Upper lobe of right lung (tissue), 1 donor: ENCODE measurements at places on chromosomes 5 and 9.
A peak's percentile ranks its signal among the peaks of the same experiment; 100 is the strongest.

- no peaks in the 10 kb centered on the region for H3K27me3 ChIP-seq
- no peaks in the 10 kb centered on the region for H3K36me3 ChIP-seq
- H3K27ac ChIP-seq = no peak overlapping the region
- no peak for DNase-seq
- no peaks in the 10 kb centered on the region for H3K4me1 ChIP-seq
- no peak overlapping the region for H3K4me3 ChIP-seq
Observed at GRCh38 chr9:105883847-105884246, 189.5 kb downstream of the TMEM38B start.

DNA sequence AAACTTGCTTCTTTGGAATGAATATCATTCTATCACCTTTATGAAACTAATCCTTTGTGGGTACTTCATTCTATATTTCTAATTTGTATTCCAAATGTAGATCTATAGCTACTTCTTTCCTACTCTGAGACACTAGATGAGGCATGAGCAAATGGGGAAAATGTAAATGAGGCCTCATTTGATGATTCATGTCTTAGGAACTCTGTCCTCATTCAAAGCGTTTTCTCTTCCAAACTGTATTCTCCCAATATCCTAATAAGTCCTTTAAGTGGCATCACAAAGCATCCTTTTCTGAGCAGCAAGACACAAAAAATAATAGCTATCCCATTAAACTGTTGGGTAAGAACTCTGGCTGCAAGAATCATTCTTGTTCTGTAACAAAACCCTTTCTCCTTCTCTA is 56.1 kb downstream of the TTLL11 start:
- no peak overlapping the region for H3K4me3 ChIP-seq
- peaks cover 5% of the 10 kb centered on the region for H3K4me1 ChIP-seq
- no peak overlapping the region for H3K27ac ChIP-seq
- peaks cover 9% of the 10 kb centered on the region for H3K36me3 ChIP-seq
- no peak for DNase-seq
- no peaks in the 10 kb centered on the region for H3K27me3 ChIP-seq

GRCh38 chr5:133297293-133297692 is 245.5 kb downstream of the HSPA4 start:
- no peak overlapping the region for H3K27ac ChIP-seq
- no peaks in the 10 kb centered on the region for H3K4me1 ChIP-seq
- no peak overlapping the region for H3K4me3 ChIP-seq
- H3K36me3 ChIP-seq = no peaks in the 10 kb centered on the region

DNA sequence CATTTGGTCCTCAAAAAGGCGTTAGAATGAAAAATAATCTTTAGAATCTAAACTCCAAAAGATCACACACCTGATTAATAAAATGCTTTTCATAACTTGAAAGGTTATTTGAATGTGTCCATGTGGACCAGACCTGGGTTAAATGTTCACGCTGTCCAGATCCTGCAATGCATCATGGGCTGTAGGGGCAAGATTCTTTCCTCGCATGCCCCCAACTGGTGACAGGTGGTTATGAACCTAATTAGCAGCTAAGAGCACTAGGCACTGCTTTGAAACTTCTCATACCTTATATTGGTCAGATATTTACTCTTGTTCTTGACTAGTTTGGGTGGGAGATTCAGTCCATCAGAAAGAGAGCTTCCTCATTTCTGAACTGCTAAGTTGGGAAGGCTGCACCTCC is 19.3 kb upstream of the PIP5K1B start:
- H3K36me3 ChIP-seq = no peaks in the 10 kb centered on the region
- H3K27ac ChIP-seq = no peak overlapping the region
- H3K4me1 ChIP-seq = no peaks in the 10 kb centered on the region

GRCh38 chr5:63860379-63860778 is 101.9 kb downstream of the HTR1A start:
- H3K4me1 ChIP-seq = no peaks in the 10 kb centered on the region
- H3K4me3 ChIP-seq = no peak overlapping the region
- no peaks in the 10 kb centered on the region for H3K36me3 ChIP-seq
- H3K27me3 ChIP-seq = no peaks in the 10 kb centered on the region
- no peak for DNase-seq

DNA sequence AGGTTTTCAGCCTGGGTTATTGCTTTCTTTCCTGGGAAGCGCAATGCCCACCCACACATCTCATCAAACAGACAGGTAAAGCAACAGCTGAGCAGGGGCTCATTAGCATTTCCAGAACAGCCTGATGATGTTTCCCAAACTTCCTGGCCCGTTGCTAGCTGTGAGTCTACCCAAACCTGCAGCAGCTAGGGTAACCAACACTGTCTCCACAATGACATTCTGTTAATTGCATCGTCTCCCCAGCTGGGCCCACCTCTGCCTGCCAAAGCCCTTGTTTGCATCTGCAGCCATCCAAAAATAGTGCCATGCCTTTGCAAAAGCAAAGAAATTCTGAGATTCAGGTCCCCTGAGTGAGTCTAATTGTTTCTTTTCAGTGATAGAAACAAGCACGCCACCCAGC is 273.0 kb downstream of the MED10 start:
- DNase-seq = no peak
- no peak overlapping the region for H3K4me3 ChIP-seq
- H3K36me3 ChIP-seq = no peaks in the 10 kb centered on the region
- H3K27me3 ChIP-seq = no peaks in the 10 kb centered on the region
- no peak overlapping the region for H3K27ac ChIP-seq

DNA sequence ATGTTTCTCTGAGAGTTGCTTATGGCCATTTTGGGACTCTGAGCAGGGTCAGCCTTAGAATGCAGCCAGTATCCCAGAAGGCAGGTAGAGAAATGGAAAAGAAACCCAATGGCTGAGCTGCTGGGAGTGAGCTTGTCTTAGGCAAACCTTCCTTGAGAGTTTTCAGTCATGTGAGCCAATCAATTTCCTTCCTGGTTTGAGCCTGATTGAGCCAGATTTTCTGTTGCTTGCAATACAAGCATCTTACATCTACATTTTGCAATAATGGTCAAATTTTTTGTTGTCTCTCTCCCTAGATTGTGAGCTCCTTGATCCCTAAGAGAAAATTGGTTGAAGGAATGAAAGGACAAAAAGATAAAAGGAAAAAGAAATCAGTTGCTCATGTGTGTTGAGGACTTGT is 155.3 kb downstream of the SNX18 start:
- peaks cover 45% of the 10 kb centered on the region for H3K4me1 ChIP-seq
- DNase-seq = no peak
- H3K4me3 ChIP-seq = no peak overlapping the region
- no peaks in the 10 kb centered on the region for H3K36me3 ChIP-seq
- H3K27me3 ChIP-seq = no peaks in the 10 kb centered on the region

- no peaks in the 10 kb centered on the region for H3K4me1 ChIP-seq
- no peak overlapping the region for H3K27ac ChIP-seq
- no peak for DNase-seq
- no peaks in the 10 kb centered on the region for H3K27me3 ChIP-seq
Observed at GRCh38 chr9:108416324-108416723, 439.5 kb downstream of the ACTL7B start.

- DNase-seq = no peak
- peak overlapping the region; percentile 98 for H3K4me3 ChIP-seq
- H3K27me3 ChIP-seq = no peaks in the 10 kb centered on the region
- H3K36me3 ChIP-seq = no peaks in the 10 kb centered on the region
Observed at GRCh38 chr9:132671620-132672412, 1.6 kb downstream of the GTF3C4 start.

- no peak overlapping the region for H3K4me3 ChIP-seq
- H3K36me3 ChIP-seq = peaks cover 95% of the 10 kb centered on the region
- no peak for DNase-seq
- peaks cover 12% of the 10 kb centered on the region for H3K4me1 ChIP-seq
Observed at GRCh38 chr9:127444283-127444920, 6.8 kb downstream of the RPL12 start.

GRCh38 chr9:27784847-27785713 is 211.8 kb upstream of the C9orf72 start:
- H3K36me3 ChIP-seq = no peaks in the 10 kb centered on the region
- no peak overlapping the region for H3K27ac ChIP-seq
- DNase-seq = no peak

DNA sequence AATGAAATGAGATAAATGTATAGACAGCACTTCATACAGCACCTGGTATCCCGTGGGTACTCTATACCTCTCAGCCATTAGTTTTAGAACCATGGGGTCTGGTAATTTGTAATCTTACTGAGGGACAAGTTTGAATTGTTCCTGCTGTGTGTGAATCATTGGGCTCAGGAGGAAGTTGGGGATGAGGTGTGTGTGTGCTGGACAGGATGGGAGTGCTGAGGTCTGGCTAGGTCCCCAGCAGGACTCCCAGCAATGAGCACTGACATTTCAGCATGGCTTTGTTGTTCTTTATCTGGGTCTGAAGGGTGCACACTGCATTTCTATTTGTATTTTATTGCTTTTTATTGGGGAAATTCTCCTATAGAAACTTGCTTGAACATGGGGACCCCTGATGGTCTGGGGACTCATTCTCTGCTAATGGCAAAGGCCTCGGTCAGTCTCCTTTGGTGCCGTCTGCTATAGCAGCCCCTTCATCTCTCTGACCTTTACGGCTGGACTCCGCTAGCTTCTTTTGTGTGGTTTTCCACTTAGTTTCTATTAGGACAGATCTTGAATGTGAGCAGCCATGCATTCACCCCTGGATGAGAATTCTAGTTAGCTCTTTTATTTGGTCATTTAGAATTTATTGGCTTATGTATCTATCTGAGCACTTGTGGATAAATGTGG is 98.1 kb downstream of the SREK1 start:
- no peak for DNase-seq
- H3K36me3 ChIP-seq = no peaks in the 10 kb centered on the region
- no peaks in the 10 kb centered on the region for H3K27me3 ChIP-seq
- H3K4me3 ChIP-seq = no peak overlapping the region

- H3K4me1 ChIP-seq = no peaks in the 10 kb centered on the region
- H3K27me3 ChIP-seq = no peaks in the 10 kb centered on the region
- H3K36me3 ChIP-seq = no peaks in the 10 kb centered on the region
- no peak for DNase-seq
- no peak overlapping the region for H3K27ac ChIP-seq
- no peak overlapping the region for H3K4me3 ChIP-seq
Observed at GRCh38 chr5:84794486-84795035, 409.9 kb upstream of the EDIL3 start.

DNA sequence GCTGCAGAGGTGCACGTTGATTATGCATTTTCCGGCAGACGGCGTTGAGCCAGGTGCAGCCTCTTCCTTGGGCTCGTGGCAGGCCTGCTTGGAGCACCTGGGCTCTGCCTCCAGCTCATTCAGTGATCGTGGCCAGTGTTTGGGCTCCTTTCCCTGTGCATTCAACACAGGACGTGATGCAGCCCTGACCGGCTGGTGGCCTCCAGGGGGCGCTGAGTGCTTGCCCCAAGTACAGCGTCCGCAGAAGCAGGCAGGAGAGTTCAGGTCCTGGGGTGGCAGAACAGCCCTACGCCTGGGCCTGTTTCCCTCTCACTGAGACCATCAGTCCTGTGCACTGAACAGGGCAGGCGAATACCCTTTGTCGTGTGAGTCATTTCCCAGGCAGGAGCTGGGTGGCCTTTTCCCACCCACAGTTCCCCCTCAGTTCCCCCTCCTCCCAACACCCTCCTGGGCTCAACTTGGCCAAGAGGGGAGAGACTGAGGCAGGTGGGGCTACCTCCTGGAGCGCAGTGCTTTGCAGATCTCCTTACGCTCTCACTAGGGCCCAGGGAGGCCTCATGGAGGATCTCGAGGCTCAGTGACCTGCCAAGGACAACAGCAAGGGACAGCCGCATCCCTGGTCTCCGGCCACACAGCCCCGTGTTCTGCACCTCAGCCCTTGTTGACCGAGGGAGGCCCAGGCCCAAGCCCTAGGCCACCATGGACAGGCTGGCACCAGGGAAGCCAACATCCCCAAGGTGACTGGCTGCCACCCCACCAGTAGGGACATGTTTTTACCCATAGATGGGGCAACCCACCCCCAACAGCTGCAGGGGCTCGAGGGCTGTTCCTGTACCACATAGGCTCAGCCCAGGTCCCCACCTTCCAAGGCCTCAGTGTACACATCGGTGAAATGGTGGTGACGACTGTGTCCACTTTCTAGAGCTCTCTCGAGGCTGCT is 52.9 kb downstream of the LRSAM1 start:
- peak; percentile 89 for DNase-seq
- no peak overlapping the region for H3K4me3 ChIP-seq
- no peak overlapping the region for H3K27ac ChIP-seq
- no peaks in the 10 kb centered on the region for H3K27me3 ChIP-seq

DNA sequence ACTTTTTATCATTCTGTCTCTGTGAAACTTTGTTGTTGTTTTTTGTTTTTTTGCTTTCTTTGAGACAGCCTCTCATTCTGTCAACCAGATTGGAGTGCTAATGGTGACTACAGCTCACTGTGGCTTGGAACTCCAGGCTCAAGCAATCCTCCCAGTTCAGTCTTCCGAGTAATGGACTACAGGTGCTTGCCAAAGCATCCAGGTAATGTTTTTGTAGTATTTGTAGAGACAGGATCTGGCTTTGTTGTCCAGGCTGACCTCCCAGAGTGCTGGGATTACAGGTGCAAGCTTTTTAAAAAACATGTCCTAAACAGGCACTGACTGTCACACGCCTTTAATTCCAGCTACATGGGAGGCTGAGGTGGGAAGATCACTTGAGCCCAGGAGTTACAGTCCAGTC is 235.1 kb downstream of the MEF2C start:
- DNase-seq = no peak
- no peak overlapping the region for H3K27ac ChIP-seq
- no peaks in the 10 kb centered on the region for H3K36me3 ChIP-seq
- H3K4me1 ChIP-seq = no peaks in the 10 kb centered on the region

- H3K36me3 ChIP-seq = no peaks in the 10 kb centered on the region
- H3K4me1 ChIP-seq = peaks cover 58% of the 10 kb centered on the region
- no peaks in the 10 kb centered on the region for H3K27me3 ChIP-seq
Observed at GRCh38 chr9:95031711-95032461, 285.6 kb downstream of the FANCC start.

- no peak for DNase-seq
- no peaks in the 10 kb centered on the region for H3K27me3 ChIP-seq
- no peak overlapping the region for H3K4me3 ChIP-seq
- no peaks in the 10 kb centered on the region for H3K36me3 ChIP-seq
Observed at GRCh38 chr9:5871785-5872184, 18.9 kb upstream of the MLANA start.

GRCh38 chr5:110343616-110344015 is 382.9 kb downstream of the TMEM232 start:
- DNase-seq = no peak
- no peaks in the 10 kb centered on the region for H3K4me1 ChIP-seq
- H3K36me3 ChIP-seq = no peaks in the 10 kb centered on the region
- no peak overlapping the region for H3K4me3 ChIP-seq
- no peak overlapping the region for H3K27ac ChIP-seq
- no peaks in the 10 kb centered on the region for H3K27me3 ChIP-seq

DNA sequence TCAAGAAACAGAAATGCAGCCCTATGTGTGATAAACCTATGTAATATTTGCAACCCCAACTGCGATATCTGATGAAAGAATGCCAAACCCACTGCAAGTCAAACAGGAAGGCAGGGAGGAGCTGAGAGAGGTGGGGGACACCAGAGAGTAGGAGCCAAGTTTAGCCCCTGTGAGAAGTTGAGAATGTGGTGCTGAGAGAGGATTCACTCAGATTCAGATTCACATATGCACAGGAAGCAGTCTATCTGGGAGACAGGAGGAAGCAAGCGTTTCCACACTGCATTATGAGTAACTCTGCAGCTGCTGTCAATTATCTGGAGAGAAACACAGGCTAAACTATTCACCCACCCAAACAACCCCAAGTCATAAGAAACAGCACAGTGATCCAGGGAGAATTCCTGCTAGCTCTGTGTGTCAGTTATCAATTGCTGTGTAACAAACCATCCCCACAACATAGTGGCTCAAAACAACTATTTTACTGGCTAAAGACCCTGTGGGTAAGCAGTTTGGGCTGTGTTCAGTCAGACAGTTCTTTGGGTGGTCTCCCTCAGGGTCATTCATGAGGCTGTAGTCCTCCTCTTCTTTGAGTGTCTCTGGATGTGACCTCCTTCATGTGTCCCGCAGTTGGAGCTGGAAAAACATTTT is 161.9 kb upstream of the RAI14 start:
- DNase-seq = no peak
- no peak overlapping the region for H3K4me3 ChIP-seq
- H3K4me1 ChIP-seq = peaks cover 28% of the 10 kb centered on the region
- no peaks in the 10 kb centered on the region for H3K27me3 ChIP-seq
- H3K36me3 ChIP-seq = no peaks in the 10 kb centered on the region
